Upper lobe of left lung (tissue), 6 donors: ENCODE measurements at places on chromosomes 12 and 14. TPM values are rescaled to one million over a fixed set of nuclear protein-coding genes. Genes with fewer than 3 reads are reported as not detected.

GRCh38 chr14:89952576-89952975, 2.0 kb downstream of the EFCAB11 start:
- DNase-seq = no peak

GALNT8 gene
- 0.94 TPM for total RNA-seq

DNA sequence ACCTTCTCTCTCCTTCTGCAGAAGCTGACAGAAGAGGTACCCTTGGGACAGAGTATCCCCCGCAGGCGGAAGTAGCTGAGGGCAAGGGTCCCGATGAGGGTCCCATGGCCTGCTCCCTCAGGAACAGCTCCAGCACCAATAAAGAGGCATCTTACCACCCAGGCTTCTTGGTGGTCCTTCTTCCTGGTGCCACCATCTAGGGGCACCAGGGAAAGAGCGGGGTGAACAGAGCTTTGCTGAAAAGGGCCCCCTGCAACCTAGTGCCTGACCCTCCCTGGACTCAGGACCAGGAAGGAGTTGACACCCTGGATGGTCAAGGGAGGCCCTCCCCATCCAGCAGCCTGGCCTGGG, 591 bp upstream of the IRF9 start:
- no peak for DNase-seq

- DNase-seq = no peak
These were observed 60.2 kb downstream of the SINHCAF start for GRCh38 chr12:31265722-31266121.

DNA sequence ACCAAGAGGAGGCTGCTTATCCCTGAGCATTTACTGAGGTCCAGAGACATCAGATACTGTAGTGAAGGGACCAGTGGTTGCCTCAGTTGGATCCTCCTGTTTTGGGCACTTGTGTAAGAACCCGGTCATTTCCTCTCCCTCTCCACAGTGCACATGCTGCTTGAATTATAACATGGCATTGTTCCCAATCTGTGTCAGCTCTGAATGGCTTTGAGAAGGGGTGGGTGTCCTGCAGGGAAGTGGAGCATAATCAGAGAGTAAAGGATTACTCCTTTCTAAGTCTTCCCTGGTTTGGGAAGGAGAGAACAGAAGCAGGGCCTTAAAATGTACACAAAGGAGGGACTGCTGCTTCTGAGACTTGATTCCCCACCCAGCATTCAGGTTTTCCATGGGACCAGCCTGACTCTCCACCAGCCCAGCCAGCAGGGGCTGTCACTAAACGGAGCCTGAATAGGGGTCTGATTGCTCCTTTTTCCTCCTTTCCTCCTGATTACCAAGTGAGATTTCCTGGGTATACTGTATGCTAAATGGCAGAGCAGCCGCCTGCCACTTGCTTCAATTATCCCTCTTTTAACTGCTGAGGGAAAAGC, 78.4 kb downstream of the NRXN3 start:
- DNase-seq = no peak

- no peak for DNase-seq
These were observed 144.2 kb downstream of the C12orf75 start for GRCh38 chr12:105474672-105475071.

- DNase-seq = peak; percentile 93
These were observed at the start of gene GPRC5A for GRCh38 chr12:12891080-12891880. Gene GPRC5A (plus strand): TSS chr12:12891562. CDS start chr12:12908250, 16,688 bp downstream.

- DNase-seq = no peak
These were observed 7.7 kb downstream of the LRRIQ1 start for GRCh38 chr12:85043829-85044228.

KCNMB4 gene
- total RNA-seq = 7.8 TPM

DNA sequence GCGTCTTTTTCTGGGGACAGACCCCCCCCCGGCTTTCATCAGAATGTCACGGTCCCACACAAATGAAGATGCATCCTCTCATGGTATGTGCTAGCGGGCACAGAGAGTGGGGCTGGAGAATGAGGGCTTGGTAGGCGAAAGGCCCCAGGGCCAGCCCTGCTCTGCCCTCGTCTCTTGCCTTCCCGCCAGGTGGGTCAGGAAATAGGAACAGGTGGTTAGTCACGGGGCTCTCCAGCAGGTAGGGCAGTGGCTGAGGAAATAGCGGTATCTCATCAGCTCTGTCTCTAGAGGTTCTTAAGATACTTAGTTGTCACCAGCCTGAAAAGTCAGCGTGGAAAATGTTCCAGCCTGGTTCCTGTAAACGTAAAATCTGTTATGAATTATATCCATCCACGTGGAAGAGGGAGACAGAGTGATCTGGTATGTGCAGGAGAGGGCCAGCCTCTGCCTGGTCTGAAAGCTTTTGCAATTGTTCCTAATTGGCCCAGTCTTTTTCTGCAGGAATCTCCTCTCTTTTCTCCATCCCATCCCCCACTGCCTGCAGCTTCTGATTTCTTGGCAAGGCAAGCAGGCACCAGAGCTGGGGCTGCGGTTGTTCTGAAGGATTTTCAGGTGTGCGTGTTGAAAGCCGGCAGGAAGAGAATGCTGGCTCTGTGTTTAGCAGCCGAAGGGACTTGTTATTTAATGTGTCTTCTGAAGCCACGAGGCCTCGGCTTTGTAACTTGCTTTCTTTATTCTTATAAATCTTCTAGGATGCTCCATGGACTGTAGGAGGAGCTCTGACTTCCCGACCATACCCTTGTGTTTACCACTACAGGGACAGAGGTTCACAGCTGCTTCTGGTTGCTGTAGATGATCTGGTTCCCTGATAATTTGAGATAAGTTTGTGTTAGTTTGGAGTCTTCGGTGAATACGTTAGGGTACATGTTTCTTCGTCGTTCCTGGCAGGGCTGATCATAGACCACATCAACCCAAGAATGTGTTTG, 131.1 kb downstream of the CACNA1C start:
- no peak for DNase-seq
